ENCODE measurements at places on chromosomes 2 and 18.

DNA sequence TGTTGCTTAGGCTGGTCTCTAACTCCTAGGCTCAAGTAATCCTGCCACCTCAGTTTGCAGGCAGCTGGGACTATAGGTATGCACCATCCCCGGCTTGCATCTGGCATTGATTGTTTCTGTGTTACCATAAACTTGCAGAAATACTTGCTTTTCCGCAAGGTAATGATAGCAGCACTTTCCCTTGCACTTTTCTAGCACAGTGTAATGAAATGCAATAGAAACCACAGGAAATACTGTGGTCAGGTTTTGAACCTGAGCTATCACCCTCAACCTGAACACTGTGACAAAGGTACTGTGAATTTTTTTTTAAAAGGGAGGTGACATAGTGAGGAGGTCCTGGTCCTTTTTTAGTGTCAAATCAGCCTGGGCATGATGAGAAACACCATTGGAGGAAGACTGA lies 38.3 kb downstream of the DHRS9 start:
- no peak for DNase-seq

- no peak for DNase-seq
Measured at GRCh38 chr18:56173542-56174220, 464.7 kb downstream of the TXNL1 start.

DNA sequence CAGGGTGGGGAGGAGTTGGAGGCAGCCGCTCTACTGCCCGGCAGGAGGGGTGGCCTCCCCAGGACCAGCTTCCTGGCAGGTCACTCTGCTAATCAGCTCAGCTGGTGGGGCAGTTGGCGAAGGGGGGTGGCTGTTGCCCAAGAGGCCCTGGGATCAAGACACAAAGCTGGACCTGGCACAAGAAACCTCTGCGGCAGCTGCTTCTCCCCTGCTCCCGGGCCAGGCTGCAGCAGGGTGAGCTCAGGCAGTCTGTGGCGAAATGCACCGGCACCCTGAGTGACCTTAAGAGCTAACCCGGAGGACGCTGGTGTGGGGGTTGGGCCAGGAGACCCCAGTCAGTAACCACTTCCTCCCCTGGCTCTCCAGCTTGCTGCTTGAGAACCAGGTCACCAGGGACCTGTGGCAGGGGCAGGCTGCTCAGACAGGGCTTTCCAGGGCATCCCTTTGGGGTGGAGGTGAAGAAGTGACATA lies 31.1 kb downstream of the TOGARAM2 start:
- no peak for DNase-seq

DNA sequence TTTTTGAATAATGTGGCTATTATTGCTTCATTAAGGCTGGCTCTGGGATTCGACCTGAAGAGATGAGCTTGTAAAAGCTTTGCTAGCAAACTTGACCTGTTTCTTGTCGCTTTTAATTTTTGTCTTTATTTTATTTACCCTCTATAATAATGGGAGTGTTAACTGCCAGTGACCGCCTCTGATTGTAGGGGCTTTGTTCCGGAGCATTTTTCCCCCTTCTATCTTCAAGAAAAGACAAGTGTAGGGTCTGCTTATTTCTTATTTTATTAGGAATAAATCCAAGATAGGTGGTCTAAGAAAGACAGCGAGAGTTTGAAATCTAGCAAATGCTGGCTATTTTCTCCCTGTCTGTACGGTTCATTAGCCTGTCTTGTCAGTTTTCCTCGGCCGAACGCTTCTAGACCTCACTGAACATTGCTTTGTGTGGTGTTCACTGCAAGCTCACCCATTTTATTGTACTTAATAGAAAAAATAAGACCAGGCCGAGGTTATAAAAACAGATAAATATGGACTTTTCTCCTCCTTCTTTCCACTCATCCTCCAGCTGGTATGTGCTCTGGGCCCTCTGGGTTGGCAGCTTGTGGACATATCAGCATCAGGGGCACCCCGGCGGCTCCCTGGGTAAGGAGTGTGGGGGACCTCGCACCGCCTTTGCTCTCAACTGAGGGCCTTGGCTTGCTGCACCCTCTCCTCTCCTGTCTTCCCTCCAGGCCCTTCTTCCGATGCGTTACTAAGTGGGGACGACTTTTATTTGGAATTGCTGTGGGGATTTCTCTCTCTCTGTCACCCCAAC lies 8.5 kb downstream of the MEIS1 start:
- no peak for DNase-seq

DNA sequence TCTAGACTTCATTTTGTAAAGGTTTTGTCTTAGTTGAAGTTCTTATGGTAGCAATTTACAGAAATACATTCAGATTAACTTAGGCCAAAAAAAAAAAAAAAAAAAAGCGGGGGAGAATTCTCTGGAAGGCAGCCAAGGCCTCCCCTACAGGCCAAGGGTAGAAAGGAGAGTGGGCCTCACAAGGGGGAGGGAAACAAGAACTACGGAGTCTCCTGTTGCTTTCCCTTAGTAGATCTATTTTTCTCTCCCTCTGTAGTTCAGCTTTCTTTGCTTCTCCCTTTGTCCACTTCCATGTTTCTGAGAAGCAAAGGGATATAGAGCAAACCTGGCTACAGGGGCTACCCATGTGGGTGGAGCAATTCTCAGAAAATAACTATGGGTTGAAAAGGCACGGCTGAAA lies 2.4 kb upstream of the STK11IP start:
- DNase-seq: no peak

Data from NCI-H2029 (cell line).